ENCODE measurements at places on chromosomes 4 and X. TPM values are rescaled to one million over a fixed set of nuclear protein-coding genes. Genes with fewer than 3 reads are reported as not detected.

DHRSX gene
- 68.6 TPM for polyA plus RNA-seq

TMEM156 gene
- 0.84 TPM for polyA plus RNA-seq

UGT8 gene
- polyA plus RNA-seq = 0.24 TPM

OSTC gene
- 216 TPM for polyA plus RNA-seq

C4orf51 gene
- polyA plus RNA-seq = not detected

DUSP9 gene
- polyA plus RNA-seq = not detected

- no peak for DNase-seq
Measured at GRCh38 chrX:107454302-107454701, 4.8 kb downstream of the FRMPD3 start.

GRCh38 chr4:118340109-118340508 is 12.7 kb downstream of the PRSS12 start:
- DNase-seq = no peak

- no peak for DNase-seq
Measured at GRCh38 chr4:187378441-187378840, 617.1 kb upstream of the ZFP42 start.

DNA sequence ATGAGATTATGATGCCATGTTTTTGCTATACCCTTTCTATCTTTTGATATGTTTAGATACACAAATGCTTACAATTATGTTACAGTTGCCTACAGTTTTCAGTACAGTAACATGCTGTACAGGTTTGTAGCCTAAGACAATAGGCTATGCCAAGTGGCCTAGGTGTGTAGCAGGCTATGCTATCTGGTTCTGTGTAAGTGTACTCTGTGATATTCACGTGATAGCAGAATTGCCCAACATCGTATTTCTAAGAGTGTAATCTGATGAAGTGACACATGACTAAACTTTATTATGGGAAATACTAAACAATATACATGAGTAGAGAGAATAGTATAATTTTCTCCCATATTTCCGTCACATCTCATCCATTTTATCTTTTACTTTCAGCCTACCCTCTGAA is 97.0 kb downstream of the CLDN22 start:
- DNase-seq = no peak

GRCh38 chrX:39507617-39508299 is 590.0 kb downstream of the BCOR start:
- DNase-seq = no peak

DNA sequence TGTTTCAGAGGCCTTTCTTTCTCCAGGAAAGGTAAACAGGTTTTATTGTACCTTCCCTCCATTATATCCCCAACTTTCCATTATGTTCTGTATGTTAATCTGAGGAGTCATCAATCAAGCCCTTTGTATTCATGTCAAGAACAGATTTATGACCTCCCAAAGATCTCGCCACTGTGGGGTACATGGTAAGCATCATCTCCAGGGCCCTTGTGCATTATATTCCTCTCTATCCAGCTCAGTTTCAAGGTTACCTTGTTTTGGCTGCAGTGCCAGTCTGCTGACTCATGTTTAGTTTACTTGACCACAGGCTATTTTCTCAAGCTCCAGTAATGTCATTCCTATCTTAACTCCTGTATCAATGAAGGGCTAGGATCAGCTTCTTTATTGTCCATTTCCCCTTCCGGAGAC is 125.1 kb upstream of the FRMPD4 start:
- DNase-seq = no peak

- no peak for DNase-seq
Measured at GRCh38 chr4:151804086-151804630, 43.4 kb upstream of the GATB start.

DNA sequence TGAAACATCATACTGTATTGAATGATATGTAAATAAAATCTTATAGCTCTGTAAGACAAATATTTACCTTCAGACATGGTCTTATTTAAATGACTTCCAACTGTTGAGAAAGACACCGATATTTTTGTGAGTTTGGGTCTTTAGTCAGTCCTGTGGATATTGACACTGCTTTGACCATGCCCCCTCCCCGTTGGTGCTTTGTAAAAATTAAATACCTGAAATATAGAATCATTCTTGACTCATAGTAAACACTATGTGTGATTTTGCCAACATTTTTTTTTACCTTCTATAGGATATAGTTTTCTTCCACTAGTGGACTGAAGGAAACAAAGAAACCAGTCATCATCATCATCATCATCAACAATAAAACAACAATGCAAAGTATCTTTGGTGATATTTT is 114.3 kb upstream of the HS3ST1 start:
- DNase-seq = no peak

- no peak for DNase-seq
Measured at GRCh38 chrX:64330284-64330683, 65.0 kb downstream of the MTMR8 start.

DNA sequence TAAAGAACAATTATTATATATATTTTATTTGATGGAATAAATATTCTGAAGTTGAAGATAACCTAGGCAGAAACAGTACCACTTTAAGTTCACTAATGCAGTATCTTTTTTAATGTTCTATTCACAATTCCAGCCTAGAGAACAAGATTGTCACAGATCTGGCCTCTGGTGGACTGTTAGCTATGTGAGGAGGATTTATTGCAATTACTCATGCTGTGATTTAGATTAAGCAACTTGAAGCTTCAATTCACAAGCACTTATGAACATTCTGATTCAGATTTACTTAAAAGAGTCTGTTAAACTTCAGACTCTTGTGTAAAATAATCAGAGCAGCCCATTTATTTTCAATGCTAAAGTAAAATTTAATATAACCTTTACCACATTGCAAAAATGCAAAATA is 1489.8 kb downstream of the STIM2 start:
- no peak for DNase-seq

DNA sequence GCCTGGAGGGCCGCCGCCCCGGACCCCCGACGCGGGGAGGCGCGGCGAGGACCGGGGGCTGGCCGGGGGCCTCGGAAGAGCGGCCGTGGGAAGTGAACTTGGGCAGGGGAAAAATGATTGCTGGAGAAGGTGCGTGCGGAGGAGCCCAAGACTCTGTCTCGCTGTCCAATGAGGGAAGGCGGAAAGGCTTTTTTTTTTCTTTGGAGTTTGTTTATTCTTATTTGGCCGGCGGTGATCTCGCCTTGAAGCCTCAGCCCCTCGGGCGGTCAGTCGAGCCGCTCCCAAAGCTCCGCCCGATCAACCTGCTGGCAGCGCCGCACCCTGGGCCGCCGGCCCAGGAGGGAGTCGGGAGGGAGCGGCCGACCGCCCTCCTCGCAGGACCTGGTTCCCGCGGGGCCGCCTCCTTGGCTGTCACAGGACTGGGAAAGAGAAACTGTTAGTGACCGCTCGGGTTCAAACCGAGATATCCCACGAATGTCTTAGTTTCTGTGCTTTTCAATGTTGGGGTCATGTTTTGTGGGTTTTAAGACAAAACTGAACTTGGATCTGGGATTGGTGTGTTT is 2.5 kb downstream of the CPEB2 start:
- peak; percentile 85 for DNase-seq

DNA sequence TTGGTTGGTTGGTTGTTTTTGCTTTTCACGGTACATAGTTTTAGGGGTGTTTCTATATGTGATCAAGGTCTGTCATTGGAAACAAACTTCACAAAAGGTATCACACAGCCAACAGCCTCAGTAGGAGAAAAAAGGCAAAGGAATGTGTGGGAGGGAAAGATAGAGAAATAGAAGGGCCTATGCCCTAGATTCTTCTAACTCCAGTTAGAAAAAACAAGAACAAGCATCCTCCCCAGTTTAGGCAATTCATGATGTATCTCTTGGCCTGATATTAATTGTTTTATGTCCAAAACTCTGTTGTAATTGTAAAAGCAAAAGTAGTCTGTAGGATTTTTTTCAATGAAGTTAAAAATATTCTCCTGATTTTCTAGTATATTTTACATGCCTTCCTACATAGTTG is 192.4 kb upstream of the EDNRA start:
- DNase-seq = no peak

- DNase-seq = no peak
Measured at GRCh38 chr4:124450851-124451250, 261.7 kb downstream of the ANKRD50 start.

- no peak for DNase-seq
Measured at GRCh38 chr4:133856731-133857355, 344.7 kb downstream of the PABPC4L start.

GRCh38 chrX:24357106-24357505 is 3.3 kb upstream of the SUPT20HL1 start:
- DNase-seq = no peak

DNA sequence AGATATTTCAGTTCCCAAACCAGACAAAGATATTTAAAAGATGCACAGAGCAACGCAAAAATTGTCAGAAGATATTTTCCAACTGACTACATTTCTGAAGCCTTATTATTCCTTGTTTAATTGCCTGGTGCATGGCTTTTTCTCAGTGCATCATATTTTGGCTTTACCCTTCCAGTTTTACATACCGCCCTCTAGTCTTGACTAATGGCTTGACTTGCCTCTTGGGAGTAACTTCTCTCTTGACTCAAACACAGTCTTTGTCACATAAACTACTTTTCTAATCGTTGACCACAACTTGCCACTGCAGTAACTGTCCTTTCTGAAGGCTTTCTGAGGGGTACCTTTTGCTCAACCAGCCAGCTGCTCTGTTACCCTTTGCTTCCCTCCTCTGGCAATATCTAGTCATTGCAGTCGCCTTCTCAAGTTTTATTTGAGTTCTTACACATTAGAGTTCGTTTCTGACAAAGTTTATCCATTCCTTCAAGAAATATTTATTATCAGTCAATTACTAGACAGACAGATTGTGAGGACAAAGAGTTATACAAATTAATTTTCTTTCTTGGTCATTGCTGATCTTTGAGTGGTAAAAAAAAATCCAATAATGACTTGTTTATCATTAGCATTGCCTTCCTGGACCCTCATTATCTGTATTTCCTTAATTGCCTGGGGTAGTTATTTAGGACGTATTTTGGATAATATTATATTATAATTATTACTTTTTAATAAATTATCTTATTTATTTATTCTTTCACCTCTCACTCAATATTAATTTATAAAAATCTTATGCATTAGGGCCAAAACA is 506.9 kb upstream of the PCDH10 start:
- DNase-seq = no peak

- no peak for DNase-seq
Measured at GRCh38 chr4:120919358-120919757, 3.2 kb downstream of the PRDM5 start.

DNA sequence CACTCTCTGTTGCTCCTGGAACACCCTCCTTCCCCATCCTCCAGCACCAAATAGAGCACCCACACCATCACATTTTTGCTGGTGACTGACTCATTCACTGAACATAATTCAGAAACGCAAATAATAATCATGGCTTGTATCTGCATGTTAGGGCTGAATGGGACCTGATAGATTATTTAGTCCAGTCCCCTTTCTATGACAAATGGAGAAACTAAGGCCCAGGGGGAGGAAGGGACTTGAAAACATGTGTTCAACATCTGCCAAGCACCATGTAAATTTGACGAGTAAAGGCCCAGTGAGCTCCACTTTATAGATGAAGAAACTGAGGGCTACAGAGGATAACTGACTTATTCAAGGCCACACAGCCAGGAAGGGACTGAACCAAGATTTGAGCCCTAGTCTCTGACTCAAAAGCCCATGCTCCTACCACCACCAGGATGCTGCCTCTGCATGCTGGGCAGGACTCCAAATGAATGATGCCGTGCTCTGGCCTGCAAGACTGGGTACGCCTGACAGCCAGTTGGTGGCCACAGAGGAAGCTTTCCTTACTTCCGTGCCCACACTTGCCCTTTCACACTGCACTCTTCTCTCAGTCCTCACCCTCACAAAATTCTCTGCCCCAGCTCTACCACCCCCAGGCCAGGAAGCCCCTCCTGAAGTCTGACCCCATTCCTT is 133.3 kb upstream of the PJA1 start:
- no peak for DNase-seq

DNA sequence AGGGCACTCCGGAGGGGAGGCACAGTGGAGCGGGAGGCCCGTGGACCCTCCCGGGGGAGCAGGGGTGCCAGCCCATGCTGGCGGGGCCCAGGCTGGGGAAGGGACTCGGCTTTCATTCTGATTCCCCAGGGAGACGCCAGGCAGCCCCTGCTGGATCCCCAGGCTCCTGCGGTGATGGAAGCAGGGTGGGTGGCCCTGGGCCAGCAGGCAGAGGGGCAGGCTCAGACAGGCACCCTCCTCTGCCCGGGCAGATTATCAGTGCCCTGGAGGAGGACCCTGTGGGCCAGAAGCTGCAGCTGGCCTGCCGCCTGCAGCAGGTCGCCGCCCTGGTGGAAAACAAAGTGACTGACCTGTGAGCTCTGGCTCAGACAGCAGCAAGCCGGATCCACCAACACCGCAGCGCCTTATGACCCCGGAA is 2.1 kb upstream of the SRPK3 start:
- DNase-seq = no peak

DNA sequence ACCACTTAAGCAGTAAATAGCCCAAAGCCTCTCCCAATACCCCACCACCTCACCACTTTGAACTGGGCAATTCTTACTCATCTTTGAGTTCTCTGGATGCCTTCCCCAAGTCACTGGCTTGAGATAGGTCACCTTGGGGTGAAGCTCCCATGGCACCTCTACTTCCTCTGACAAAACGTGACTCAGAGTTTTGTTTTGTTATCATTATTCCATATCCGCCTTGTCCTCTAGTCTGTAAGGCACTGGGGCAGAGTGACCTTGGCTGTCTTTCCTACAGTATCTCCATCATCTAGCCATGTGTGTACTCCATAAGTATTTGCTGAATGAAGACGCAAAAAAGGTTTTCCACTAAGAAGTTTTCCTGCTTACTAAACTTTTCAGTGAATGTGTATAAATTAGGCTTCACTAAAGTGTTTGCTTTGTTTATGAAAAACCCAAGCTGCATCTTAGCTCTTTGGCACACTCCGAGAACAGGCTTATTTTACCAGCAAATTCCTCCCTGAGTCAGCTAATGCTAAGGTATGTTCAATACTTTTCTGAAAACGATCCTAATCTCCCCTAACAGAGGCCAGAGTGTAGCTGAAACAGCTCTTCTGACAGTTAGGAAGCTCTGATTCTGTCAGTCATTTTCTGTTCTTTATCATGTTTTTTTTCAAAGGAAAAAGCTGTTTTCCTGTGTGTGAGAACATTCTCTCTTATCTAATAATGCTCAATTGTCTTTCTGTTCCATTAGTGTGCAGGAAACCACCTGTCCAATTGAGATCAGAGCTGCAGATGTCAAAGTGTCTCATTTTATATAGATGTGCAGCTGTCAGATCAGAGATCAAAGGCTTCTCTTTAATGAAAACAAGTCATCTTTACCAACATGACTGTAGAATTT is 30.2 kb upstream of the TSPAN5 start:
- DNase-seq = no peak

GRCh38 chrX:116267511-116268040 is 97.0 kb downstream of the AGTR2 start:
- DNase-seq = no peak

GRCh38 chr4:185546335-185546734 is 11.0 kb upstream of the PDLIM3 start:
- no peak for DNase-seq

DNA sequence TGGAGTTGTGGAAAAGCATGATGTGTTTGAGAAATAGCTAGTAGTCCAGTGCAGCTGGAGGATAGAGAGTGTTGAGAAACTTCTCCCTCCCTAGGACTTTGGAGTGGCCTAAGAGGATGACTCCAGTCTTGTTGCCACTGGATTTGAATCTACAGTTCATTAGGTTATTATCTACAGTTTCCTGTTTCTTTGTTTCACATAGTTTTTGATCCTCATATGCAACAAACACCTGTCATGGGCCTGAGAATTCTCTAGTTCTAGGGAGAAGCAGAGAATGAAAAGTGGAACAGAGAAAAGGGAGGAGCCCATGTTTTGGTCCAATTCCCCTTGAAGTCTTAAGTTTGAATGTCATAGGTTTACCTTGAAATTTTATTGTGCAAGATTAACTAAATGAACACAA is 73.6 kb upstream of the TBC1D9 start:
- DNase-seq = no peak

- no peak for DNase-seq
Measured at GRCh38 chr4:577499-578450, 1.7 kb upstream of the TMEM271 start.

Data from adrenal gland (tissue), 19 donors.